ENCODE measurements at places on chromosomes 3 and 15.

DNA sequence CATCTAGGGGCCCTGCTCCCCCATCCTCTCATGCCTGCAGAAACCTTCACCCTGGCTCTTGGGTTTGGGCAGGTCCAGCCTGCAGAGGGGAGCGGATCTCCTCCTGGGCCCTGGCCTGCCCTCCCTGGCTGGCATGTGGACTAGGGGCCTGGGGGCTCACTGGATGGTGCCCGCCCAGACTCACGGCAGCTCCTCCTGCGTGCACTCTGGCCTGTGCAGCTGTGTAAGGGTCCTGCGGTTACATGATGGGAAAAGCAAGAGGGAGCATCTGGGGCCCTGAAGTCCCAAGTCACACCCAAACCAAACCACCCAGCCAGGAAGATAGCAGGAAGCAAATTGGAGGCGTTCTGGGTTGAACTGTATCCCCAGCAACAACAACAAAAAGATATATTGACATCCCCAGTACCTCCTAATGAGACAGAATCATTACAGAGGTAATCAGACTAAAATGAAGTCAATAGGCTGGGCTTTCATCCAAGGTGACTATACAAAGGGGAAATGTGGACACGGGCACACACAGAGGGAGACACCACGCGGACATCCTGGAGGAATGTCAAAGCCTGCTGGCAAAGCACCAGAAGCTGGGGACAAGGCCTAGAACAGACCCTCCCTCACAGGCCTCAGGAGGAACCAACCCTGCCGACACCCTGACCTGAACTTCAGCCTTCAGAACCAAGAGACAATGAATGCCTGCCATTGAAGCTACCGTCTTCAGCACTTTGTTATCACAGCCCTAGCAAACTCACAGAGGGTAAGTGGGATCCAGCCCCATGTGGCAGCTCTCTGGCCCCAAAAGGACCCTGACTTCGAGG is 10.4 kb upstream of the CLK3 start:
- no peak for DNase-seq

DNA sequence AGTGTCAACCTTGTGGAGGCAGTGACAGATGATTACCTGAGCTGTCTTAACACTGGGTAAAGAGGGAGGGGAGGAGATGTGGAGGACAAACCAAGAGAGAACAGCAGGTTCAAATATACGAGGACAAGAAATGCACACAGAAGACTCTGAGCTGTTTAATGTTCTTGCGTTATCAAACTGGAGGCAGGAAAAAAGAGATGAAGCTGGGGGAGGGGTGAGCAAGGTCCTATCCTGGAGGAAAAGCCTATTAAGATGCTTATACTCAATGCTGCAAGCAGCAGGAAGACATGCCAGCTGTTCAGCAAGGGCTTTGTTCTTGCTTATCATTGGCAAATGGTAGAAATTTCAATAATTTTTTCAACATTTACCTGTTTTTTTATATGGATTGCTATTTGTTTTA is 345.7 kb upstream of the TRIM42 start:
- DNase-seq: no peak

DNA sequence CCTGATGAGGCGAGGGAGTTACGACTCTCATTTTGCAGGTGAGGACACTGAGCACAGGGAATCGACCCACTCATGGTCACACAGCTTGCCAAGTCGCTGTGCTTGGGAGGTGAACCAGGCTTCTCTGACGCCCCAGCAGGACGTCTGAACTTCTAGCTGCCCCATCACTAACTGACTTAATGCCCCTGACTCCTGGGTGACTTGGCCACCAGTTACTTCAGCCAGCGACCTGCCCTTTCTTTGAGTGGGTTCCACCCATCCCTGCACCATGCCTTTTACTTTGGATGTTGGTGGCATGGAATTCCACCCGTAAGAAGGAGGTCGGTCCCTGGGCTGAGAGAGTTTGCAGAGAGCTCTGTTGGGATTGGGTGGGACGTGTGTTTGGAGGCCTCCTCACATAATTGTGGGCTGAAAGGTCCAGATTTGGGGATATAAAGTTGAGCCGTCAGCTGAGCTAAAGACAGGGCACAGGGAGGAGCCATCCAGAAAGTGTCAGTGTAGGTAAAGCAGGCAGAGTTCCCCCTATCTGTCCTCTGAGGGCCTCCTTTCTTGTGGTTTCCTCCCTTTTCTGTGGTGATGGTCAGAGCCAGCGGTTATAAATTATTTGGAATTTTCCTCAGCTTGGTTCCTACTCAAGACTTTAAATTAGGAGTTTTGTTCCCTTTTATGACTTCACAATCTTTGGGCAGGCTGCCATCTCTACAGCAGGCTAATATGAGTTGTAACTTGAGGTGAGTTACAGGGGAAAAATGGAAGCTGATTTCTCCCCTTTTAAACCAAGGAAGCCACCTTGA is 55.0 kb downstream of the FLNB start:
- peak; percentile 73 for DNase-seq

DNA sequence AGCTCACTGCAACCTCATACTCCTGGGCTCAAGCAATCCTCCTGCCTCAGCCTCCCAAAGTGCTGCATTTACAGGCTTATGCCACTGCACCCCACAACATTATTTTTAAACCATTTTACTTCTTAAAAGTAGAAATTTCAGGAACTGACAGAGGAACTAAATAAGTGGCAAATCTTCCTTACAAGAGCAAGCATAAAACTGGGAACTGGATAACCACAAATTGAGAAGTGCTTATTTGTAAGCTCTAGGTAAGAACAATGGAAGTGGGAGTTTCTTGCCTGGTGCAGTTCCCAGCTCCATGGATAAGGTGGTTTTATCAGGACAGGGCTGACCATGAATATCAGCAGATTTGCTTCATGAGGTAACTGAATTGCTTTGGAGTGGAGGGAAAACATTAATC is 655.2 kb downstream of the DIPK2A start:
- no peak for DNase-seq

DNA sequence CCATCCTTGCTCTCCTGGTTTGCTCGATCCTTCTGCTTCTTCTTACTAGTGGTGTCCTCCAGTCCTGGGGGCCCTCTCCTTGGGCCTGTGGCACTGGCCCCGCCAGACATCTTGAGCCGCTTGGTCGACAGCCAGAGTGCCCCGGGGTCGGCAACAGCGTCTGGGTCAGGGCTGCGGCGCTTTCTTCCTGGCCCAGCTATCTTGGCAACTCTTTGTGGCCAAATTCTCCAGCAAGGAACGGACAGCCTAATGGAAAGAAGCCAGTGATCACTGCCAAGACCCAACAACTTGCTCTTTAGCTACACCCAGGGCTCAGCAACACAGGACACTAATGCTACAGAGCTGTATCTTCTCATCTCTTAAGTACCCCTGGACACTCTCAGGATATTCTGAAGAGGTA is 1.6 kb downstream of the USP19 start:
- no peak for DNase-seq

GRCh38 chr15:93223803-93224202 is 134.8 kb upstream of the RGMA start:
- DNase-seq: no peak

DNA sequence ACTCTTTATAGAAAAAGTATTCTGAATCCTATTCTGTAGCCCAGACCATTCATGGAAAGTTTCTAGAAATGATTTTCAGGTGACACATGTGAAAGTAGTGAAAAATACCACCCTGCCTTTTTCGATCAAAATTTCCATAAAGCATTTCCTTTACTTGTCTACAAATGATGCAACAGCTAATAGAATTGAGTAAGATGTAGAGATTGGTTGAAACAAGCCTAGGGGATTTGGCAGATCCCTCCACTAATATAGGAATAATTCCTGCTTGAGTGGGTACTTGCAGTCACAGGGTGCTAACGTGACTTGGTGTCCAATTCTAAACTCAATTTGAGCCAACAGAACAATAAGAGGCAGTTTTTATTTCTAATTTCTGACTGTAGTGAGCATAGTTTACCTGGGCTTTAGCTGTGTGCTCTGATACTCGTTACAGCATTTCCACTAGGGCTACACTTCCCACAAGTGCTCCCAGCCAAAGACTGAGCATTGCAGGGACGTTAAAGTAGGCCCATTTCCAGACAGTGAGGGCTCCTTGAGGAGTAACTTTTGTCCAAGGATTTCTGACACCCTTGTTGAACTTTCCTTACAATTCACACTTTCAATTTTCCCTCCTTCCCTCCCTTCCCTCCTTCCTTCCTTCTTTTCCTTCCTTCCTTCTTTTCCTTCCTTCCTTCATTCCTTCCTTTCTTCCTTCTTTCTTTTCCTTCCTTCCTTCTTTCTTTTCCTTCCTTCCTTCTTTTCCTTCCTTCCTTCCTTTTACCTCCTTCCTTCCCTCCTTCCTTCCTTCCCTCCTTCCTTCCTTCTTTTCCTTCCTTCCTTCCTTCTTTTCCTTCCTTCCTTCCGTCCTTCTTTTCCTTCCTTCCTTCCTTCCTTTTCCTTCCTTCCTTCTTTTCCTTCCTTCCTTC is 53.9 kb upstream of the TP63 start:
- no peak for DNase-seq

GRCh38 chr15:48266024-48266689 is 60.1 kb downstream of the SLC12A1 start:
- peak; percentile 13 for DNase-seq

- no peak for DNase-seq
Observed at GRCh38 chr3:153889905-153890334, 231.3 kb upstream of the ARHGEF26 start.

DNA sequence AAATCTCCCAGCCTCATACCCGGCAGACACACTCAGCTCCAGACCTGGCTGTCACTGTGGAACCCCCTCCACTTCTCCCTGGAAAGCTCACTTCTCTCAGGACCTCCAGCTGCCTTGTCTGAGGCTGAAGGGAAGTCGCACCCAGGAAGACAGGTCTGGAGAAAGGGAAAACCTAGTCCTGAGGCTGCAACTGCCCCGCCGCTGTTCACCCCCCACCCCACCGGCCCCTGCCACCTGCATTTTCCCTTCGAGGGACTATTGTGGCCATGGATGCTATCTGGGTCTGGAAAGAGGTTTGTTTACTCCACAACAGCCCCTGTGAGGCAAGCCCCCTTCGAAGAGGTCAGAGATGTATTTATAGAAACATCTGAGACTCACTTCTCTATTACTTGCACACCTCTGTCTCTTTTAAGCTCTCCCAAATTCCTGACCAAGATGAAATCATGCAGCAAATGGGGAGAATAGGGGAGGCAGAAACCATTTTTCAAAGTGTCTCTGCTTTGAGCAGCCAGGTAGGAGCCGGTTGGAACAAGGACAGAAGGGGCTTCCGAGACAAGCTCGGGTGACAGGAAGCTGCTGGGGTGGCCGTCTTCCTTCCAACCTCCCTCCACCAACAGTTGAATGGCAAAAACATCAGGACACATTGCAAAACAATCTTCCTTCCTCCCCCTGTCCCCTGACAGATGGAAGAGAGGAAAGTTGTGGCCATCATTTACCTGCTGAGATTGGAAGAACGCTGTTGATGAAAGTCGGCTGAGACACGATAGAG is 518 bp downstream of the COLQ start:
- DNase-seq: no peak

DNA sequence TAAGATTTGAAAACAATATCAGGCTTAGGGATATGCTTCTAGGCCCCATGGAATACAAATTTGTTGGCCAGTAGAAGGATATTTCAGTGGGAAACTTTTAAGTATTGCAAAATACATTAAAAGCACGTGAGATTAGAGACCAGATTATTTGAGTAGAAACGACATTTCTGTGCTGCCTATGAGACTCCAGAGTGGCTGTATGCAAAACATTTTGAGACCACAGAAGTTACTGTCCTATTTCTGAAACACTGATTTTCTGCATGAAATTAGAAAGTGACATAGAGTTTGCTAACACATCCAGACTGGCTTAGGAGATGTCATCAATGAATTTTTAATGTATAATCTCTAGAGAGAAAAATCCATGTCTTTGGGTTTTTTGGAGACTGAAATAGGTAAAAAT is 99.8 kb downstream of the KCNH8 start:
- DNase-seq: no peak

GRCh38 chr15:55661428-55661827 is 73.3 kb upstream of the PYGO1 start:
- no peak for DNase-seq

DNA sequence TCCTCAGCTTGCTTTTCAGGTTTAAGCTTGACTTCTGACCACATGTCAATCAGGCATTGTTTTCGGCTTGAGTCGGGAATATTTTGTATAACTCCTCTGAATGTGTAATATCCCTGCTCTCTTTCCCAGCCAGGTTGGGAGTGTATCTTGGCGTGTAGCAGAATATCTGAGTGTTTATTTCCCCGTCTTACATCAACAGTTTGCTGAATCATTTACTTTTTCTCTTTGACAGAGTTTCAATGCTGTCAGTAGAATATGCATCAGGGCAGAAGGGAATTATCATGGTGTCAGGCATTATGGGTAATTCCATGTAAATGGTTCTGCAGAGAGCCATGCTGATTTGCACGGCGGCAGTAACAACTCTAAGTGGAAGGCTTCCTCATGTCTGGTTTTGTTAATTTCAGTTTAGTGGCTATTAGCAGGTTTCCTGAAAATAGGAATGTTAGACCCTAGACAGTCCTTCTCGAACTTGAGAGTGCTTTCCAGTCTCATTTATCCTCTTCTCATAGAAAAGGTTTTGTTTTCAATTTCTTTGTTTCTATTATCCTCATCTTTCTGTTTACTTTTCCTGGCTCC is 566.3 kb downstream of the AGBL1 start:
- peak; percentile 10 for DNase-seq

- peak; percentile 23 for DNase-seq
Observed at GRCh38 chr15:39908186-39908585, 11.9 kb downstream of the GPR176 start.

DNA sequence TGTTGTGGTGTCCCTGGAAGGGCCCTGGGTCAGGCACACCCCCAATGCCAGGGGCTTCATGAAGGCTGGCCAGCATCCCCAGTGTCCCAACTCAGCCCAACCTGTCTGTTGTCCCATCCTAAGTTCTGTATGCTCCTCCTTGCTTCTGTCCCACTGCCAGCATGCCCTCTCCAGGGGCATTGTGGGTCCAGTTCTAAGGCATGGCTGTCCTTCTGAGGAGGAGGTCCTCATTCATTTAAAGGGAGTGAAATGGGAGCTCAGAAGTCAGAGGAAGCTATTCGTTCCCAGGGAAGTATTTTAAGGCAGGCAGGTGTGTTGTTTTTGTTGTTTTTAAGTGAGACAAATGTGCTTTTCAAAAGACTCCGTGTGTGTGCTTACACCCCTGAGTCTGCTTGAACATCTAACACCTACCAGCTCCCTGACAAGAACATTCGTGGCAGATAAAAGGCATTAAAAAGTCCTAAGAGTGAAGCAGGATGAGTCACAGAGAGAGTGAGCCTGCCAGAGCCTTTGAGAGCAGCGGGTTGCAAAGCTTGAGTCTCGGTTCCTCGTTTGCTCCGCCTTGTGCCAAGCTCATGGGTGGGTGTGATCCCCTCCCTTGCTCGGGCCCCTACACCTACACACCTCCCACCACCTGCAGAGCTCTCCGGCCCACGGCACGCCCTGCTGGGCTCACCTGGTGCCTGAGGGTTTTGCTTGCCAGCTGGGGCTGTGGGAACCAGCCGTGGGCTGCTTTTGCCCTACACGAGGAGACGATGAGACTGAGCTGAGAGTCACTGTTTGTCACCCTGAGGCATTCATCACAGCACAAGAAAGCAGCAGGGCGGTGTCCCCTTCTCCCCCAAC is 183.4 kb upstream of the TOPAZ1 start:
- no peak for DNase-seq
